Kasumi-1 (cell line): ENCODE measurements at places on chromosomes 2 and 18.

- peak; percentile 30 for DNase-seq
Measured at GRCh38 chr2:68776124-68776523, 41.5 kb downstream of the ARHGAP25 start.

DNA sequence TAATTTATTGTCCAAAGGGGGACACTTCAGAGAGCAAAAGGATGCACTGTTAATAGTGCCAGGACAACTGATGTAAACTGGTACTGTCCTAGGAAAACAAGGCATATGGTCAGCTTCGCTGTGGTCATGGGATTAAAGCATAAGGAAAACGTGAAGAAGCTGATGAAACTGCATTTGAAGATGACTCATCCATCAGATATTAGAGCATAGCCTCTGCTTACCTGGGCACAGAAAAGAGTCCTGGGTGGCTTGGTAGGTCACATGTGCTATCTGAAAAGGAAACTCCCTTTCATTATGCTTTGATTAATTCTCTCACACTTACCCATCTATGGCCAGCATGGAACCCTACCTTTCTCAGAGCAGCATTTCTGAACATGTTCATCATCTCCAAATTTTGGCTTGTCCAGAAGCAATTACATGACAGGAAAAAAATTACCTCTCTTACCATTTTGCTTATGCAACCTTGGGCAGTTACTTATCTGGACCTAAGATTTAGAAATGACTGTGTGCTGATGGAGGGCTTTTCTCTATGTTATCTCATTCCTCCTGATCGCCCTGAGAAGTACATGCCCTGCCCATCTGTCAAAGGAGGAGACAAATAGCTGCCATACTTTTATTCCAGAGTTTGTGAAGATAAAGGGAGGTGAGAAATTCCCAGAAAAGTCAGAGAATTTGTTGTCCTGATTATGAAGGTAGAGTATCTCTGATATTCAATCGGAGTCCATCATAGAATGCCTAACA is 275.3 kb upstream of the SLC14A2 start:
- no peak for DNase-seq

DNA sequence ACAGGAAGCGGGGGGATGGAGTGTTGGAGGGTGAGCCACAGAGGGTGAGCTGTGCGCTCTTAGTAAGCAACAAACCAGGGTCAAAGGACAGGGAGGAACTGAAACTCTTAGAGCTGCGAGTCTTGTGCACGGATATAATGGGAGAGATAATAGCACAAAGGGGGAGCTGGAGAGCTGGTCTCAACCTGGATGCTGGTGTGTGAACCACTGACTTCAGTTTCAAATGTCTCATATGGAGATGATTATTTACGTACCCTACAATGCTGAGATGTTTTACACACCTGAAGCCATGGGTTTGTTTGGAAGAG is 35.9 kb downstream of the PTGR3 start:
- peak; percentile 4 for DNase-seq

DNA sequence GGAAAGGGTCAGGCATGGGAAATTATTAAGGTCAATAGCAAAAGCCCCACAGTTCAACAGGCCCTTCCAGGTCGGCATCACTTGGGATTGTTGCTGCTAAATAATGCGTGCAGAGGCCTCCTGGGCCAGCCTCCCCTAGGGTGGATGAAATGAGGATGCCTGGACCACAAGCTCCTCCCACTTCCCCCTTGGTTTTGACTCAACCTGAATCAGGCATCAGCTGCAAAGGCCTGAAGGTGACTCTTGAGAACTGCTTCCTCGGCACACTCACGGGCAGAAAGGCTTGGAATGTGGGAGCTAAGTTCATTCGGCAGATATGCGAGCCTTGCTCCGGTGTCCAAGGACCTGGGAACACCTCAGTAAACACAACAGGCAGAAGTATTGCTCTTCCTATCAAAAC is 69.3 kb downstream of the MBP start:
- DNase-seq: peak; percentile 56

- no peak for DNase-seq
Measured at GRCh38 chr2:29603341-29603740, 318.0 kb downstream of the ALK start.

- no peak for DNase-seq
Measured at GRCh38 chr2:205022841-205023240, 477.6 kb downstream of the PARD3B start.

DNA sequence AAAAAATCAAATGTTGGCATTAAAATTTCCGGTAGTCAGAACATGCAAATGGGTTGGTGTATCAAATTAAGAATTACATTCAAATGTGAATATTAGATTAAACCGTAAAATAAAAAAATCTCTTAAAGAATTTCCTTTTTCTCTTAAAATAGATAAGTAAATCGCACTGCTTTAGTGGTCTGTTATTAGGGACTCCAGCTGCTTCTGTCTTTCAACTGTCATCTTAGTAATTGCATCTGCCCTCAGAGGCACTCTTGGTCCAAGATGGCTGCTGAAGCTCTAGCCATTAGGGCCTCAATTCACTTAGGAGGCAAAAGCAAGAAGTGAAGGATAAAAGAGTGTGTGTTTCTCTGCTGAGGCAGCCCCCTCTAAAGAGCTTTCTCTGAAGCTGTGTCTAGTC is 132.4 kb downstream of the MGAT5 start:
- no peak for DNase-seq

DNA sequence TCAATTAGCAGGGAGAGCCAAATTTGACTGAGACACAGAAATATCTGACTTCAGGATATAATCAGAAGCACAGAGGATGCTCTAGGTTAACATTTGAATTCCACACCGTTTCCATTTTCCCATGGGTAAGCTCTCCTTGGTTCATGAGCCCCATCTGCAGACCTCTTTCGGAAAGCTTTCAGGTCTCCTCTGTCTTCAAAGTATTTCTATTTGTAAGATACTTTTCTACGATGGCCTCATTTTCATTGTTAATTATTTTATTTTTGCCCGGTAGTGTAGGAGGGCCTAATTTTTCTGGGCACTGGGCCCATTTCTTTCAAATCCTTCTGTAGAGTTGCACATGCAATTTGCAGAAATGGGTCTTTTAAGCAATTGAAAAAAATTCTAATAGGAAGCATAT is 53.8 kb downstream of the LRPPRC start:
- no peak for DNase-seq

GRCh38 chr2:3097804-3098203 is 279.8 kb downstream of the EIPR1 start:
- DNase-seq: no peak

- DNase-seq: no peak
Measured at GRCh38 chr18:11269257-11269656, 119.9 kb upstream of the PIEZO2 start.

GRCh38 chr18:11137400-11137799 is 12.0 kb downstream of the PIEZO2 start:
- no peak for DNase-seq

DNA sequence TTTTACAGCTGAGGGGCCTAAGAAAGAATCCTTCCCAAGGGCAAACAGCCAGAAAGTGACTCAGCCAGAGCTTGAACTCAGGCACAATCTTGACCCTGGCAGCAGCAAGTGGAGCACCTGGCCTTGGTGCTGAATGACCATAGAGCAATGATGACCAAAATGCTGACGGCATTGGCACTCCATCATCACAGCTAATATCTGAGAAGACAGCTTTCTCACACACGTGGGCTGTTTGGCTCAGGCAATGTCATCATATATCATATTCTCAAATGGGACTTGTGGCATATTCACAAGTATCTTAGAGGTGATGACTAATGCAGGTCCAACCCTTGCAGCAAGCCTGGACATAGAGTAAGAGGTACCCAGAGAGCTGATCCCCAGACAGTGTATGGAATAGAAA is 443.9 kb upstream of the MYT1L start:
- DNase-seq: no peak

GRCh38 chr2:28423856-28424605 is 31.4 kb downstream of the FOSL2 start:
- DNase-seq: peak; percentile 83

DNA sequence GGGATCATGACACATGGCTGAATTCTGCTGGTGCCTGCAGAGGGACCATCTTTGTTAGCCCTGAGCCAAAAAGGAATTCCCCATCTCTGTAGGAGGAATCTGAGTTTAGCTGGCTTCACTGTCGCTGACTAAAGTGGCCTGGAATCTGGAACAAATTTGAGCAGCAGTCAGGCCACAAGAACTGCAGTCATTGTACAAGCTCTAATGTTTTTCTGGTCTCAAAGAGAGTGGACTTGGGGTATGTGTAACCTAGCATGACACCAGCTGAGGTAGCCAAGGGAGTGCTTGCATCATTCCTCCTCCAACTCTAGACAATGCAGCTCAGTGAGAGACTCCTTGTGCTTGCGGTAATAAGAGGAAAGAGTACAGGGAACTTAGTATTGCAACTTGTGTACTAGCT is 539.1 kb upstream of the LRRTM4 start:
- no peak for DNase-seq

DNA sequence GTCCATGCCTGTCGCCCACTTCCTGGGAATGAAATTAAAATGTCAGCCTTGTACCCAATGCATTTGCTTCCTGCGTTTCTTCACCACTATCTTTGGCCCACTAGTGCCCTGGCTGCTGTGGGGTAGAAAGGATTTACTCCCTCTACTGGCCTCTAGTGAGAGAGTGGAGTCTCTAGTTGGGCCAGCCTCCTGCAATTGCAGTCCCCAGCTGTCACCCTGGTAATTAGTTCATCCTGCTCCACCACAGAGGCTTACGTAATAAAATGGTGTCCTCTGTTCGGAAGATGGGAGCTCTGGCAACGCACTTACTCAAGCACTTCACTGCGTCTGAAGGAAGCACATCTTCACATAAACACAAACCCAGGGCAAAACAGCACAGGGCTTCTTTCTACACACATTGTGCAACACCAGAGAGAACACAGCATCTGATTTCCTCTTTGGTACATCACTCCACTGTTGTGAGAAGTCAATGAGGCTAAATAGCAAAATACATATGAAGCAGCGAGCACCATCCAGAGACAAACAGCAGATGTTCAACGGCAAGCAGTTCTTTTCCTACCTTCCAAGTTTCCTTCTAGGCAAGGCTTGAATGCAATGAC is 274.6 kb downstream of the LRATD1 start:
- peak; percentile 72 for DNase-seq
